Stimulated activated effector memory CD8-positive, alpha-beta T cell treated with anti-CD3 and anti-CD28 coated beads, Interleukin-12 subunit alpha, Interleukin-12 subunit beta, amount 100 ng/mL, for 72 hours (primary cell): ENCODE measurements at places on chromosomes 4 and X.

DNA sequence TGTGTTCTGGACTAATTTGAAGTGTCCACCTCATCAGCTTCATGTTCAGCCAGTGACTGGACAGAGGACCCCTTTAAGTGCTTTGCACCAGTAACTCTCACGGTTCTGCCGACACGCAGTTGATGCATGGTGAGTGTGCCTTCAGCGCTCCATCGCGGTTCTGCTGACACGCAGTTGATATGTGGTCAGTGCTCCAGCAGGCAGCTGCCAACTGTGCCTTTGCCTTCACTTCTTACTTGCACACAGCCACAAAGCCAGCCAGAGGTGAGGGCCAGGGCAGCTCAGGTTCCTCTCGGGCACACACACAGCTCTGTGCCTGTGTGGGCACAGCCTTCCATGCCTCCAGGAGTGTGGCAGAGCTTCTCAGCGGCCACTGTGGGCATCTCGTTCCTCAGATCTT is 12.4 kb downstream of the NKX1-1 start:
- DNase-seq, result no peak

DNA sequence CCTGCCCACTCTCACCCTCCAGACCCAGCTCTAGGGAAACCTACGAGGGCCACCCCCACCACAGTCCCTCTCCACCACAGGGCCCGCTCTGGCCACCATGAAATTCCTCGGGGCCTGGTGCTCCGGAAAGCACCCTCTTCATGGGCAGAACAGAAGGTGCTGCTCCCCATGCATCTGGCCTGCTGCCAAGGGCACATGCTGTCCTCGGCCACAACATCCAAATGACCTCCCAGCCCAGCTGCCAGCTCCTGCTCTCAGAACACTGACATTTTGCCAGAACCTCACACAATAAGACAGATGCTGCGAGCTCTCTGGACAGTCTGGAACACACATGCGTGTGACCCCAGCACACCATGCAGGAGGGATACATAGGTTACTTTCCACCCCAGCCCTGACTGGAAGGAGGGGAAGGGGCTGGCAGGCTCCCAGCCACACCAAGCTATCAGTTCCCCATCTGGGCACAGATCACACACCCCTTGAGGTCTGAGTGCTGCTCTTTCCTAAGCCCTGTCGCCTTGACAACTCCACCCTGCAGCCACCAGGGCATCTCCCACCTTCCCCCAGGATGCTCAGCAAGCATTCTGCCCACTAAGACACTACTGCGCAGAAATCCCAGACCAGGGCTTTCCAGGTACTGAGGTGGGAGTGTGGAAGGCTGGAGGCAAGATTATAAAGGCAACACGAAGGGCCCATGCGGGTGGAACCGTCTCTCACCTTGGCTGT is 5.8 kb downstream of the CCNQ start:
- DNase-seq, result no peak

DNA sequence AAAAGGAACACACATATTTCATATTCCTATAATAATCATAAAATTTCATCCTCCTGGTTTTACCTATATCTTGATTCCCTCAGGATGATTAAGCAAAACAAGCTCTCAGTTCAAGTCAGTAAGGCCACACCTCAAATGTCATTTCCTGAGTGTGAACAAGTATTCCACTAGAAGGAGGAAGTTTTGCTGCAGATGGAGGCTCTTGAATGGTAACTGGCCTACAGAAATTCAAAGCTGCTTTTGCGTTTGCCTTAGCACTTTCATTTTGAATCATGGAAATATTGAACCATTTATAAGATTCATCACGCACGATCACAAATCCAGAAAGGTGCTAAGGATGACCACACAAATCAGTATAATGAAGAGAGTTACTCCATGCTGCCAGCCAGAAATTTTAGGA is 254.4 kb upstream of the CXXC4 start:
- no peak for DNase-seq

DNA sequence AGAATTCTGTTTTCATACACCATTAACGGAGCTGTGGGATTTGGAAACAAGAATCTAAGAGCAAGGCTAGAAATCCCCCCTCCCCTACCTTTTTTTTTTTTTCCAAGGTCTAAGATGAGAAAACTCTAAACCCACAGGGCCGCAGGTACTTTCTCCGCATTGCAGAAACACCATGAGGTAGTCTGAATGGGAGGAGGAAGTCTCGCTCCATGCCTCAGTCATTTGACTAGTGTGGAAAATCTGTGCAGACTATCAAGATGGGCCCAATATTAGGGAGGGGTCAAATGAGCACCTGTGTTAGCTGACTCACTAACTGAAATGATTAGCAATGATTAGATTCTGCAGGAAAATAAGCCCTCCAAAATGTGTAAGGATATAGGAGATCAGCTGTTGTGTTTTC is 40.9 kb upstream of the MAP3K15 start:
- DNase-seq, result no peak

DNA sequence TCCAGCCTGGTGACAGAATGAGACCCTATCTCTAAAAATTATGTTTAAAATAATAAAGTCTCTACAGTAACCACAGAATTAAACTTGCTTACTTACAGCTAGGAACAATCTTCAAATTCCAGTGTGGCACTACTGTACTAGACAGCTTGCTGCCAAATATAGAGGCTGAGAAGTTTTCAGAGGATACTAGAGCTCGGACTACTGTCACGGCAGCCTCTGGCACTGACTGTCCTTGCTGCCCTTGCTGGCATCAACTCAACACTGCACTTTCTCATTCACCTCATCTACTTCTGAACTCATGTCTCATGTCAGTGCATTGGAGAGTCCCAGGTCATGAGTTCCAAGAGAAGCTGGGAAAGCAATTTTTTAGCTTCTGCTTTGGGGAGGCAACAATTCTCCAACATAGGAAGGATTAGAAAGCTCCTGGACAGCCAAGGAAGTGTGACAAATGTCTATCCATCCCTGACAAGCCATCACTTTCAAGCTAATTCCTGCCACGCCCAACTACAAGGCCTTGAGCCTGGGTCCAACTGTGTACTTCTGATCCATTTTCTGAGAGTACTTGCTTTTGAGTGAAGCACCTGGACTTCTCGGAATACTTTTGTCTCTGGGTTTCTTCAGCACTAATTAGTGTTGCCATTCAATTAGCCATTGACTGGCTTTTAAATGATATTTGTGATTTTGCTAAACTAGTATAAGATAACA is 98.6 kb upstream of the NR3C2 start:
- no peak for DNase-seq
